ENCODE measurements at places on chromosomes 1 and 21.

DNA sequence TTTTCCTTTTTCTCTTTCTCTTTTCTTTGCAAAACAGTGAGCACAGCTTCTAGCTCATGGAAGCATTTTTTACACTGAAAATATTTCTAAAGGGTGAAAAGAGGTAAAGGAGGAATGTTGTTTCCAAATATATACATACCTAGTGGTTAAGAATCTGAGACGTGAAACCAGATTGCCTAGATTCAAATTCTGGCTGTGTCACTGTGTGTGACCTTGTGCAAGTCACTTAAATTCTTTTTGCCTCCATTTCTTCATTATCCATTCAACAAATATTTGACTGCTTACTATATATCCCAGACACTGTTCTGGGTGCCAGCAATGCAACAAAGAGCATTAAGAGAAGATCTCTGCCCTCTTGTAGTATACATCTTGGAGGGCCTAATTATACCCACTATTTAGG is 53.3 kb downstream of the ZFYVE9 start:
- no peak for DNase-seq

GRCh38 chr1:7292036-7292681 is 478.9 kb upstream of the VAMP3 start:
- DNase-seq = no peak

GRCh38 chr1:8096105-8097011 is 70.2 kb upstream of the ERRFI1 start:
- no peak for DNase-seq

- peak; percentile 62 for DNase-seq
These were observed 38.1 kb downstream of the HSD3B2 start for GRCh38 chr1:119453021-119453420.

- no peak for DNase-seq
These were observed 57.5 kb downstream of the IARS2 start for GRCh38 chr1:220151454-220151853.
